ENCODE measurements at places on chromosomes 16 and 17.

- DNase-seq = no peak
These were observed 40.3 kb downstream of the ARHGAP17 start for GRCh38 chr16:24974859-24975258.

GRCh38 chr17:15301845-15302244 lies 36.7 kb upstream of the PMP22 start:
- no peak for DNase-seq

- no peak for DNase-seq
These were observed 8.4 kb upstream of the CLEC18A start for GRCh38 chr16:69942627-69943170.

DNA sequence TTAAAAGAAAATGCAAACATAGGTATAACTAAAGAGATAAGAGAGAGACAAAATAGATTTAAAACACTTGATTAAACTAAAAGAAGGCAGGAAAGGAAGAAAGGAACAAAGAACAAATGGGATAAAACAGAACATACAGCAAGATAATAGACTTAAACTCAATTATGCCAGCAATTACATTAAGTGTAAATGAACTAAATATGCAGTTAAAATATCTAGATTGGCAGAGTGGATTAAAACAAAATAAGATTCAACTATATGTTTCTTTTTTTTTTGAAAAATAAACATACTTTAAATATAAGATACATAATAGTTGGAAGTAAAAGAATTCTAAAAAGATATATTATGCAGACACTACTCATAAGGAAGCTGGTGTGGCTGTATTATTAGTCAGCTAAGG lies 9.7 kb upstream of the CFAP20 start:
- no peak for DNase-seq

DNA sequence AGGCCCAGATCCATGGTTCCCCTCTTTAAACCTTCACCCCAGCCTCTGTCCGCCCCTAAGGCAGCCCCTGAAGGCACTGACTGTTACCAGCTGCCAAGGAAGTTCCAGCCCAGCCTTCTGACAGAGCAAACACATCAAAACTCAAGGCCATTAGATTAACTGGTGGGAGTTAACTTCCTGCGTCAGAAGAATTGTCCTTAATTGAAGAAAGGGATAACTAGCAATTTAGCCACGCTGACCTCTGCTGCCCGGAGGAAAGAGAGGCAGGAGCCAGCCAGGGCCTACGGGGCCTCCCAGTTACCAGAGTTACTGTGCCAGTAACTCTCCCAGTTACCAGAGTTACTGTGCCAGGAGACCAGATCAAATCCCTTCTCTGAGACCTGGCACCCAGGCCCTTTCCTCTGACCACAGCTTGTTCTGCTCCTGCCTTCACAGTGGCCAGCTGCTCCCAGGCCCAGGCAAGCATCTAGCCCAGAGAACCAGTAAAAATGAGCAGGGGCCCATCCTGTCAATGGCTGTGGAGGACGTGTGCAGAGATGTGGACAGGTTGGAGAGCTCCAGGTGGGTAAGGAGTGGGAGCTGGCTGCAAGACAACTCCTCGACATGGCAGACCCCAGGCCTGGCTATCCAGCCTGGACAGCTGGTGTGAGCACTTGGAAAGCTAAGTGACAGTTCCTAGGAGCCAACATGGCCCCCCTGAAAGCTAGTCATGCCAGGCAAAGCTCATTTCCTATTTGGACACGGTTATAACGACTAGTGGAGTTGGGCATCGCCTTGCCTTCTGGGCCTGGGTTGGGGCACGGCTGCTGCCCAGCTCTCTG lies 2.8 kb upstream of the PITPNM3 start:
- no peak for DNase-seq

- no peak for DNase-seq
These were observed 20.2 kb downstream of the GNAO1 start for GRCh38 chr16:56211435-56211981.

DNA sequence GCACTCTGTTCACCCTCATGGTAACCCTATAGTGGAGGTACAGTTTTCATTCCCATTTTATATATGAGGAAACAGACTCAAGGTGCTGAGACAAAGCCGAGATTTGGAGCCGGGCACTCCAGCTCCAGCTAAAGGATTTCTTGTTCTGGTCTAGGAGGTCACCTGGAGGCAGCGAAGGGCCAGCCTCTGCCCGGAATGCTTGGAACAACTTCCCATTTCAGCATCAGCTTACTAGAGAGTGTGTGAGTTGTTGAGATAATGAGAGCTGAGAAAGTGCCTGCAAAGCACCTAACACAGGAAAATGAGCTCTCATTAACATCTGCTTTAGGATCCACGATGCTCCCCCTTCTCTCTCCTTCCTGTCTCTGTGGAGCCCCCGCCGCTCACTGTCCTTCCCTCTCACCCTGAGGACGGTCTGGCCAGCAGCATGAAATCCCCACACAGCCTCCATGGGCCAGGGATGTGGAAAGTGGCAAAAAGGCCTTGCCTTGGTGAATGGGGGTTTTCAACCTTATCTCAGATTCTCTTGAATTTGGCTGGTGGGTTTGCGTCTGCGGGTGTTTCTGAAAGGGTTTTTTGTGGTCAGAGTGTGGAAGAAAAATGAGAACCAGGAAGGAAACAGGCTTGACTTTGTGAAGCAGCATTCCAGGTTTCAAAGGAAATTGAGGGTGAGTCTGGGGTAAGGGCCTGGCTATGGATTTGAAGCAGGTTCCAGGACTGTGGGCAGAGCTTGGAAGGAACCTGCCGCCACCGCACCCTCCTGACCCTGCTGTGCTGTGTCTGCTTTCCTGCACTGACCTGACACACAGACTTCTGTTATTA lies 178.7 kb downstream of the FOXL1 start:
- DNase-seq = no peak

DNA sequence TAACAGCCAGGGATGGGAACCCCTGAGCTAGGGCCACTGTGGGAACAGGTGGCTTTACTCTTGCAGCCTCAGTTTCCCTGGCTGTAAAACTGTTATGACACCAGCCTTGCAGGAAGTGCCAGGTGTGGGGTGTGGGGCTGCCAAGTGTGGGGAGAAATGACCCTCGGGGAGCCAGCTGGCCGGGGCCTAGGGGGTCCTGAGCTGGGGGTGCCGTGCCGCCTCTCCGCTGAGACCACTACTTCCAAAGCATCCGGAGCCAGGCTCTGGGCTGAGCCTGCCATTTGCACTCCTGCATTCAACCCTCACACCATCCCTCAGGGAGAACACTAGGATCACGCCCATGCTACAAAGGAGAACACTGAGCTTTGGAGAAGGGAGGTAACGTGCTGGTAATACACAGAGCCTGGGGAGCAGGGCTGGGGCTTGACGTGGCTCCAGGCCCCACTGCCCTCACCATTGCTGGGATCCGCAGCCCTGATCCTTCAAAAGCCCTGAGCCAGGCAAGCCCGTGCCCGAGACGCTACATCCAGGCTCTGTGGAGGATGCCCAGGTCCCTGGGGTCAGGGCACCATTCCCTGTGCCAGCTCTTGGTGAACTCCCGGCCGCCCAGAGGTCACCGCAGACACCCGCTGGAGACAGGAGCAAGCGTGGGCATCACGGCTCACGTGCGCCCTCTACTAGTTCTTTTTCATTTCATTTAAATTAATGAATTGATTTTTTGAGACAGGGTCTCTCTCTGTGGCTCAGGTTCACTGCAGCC lies 28.8 kb upstream of the GINS2 start:
- no peak for DNase-seq

DNA sequence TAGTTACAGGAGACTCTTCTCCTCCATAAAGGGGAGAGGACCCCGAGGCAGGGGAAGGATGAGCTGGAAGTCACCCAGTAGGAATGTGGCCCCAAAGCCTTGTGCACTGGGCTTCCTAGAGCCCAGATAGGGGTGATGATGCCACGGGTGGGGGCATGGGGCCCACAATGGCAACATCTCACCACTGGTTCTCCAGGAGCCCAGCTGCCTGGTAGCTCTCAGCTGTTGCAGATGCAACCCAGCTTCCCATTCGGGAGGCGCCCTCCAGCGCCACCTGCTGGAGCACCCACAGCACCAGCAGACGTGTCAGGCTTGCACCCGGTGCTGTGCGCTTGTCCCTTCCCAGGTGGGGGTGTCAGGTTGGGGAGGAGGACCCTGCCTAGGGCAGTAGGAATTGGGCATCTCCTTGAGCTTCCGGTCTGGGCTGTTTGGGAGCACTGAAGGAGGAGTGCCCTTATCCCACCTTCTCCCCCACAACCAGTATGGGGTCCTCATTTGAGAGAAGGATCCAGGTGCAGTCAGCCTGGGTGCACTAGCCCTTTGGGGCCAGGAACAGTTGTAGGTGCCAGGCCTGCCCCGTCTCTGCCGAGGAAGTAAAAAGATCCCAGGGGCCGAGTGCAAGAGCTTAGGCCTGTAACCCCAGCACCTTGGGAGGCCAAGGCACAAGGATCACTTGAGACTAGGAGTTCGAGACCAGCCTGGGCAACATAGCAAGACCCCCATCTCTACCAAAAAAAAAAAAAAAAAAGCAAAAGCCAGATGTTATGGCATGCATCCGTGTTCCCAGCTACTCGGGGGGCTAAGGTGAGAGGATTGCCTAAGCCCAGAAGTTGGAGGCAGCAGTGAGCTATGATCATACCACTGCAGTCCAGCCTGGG lies 14.4 kb downstream of the CDIPT start:
- DNase-seq = peak; percentile 79

GRCh38 chr17:29731589-29731929 lies 108.8 kb upstream of the CORO6 start:
- no peak for DNase-seq

DNA sequence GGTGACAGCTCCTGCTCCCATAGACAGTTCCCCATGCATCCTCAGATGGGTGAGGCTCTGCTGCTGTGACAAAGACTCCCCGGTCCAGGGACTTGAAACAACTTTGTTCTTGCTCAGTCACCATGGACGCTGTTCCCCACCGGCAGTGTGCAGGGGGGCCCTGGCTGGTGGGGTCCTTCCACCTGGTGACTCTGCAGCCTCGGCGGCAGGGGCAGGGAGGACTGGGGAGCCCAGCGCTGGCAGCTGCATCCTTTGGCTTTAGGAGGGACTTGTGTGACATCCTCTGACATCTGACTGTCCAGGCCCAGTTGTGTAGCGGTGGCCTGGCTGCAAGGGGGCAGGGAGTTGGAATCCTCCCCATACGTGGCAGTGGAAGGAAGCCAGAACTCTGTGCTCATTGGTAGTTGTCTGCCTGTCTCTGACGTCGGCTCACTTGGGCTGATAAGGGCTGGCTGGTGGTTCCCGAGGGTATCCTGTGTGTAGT lies 107.3 kb downstream of the CMIP start:
- no peak for DNase-seq

DNA sequence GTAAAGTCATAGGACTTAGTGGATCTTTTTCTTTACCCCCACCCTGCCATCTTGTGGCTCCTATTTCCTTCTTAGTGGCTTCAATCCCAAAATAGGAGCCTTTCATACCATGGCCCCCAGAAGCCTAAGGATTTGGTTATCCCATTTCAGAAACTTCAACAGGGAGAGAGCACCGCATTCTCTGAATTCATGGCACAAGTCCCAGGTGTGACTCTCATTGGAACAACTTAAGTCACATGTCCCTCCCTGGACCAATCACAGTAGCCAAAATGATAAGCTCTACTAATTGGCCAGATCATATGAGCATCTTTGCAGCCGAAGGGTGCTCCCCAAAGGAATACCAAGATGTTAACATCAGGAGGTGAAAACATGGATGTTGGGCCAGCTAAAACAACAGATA lies 43.2 kb downstream of the AXIN2 start:
- no peak for DNase-seq

DNA sequence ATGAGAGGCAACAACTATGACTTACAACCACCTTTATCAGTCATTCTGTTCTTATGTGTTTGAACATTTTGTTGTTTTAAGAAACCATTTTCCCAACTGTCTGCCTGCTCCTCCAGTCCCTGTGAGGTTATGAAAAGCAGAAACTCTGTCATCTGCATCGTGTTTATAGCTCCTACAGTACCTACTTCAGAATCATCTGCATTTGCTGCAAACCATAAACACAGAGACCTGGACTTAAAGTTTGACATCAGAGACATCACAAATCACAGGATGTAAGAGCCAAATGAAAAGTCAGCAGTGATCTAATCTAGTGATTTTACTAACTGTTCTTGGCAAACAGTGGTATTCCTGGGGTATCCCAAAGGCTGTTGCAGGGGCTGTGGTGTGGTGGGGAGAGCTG lies 55.2 kb downstream of the CDH11 start:
- no peak for DNase-seq

DNA sequence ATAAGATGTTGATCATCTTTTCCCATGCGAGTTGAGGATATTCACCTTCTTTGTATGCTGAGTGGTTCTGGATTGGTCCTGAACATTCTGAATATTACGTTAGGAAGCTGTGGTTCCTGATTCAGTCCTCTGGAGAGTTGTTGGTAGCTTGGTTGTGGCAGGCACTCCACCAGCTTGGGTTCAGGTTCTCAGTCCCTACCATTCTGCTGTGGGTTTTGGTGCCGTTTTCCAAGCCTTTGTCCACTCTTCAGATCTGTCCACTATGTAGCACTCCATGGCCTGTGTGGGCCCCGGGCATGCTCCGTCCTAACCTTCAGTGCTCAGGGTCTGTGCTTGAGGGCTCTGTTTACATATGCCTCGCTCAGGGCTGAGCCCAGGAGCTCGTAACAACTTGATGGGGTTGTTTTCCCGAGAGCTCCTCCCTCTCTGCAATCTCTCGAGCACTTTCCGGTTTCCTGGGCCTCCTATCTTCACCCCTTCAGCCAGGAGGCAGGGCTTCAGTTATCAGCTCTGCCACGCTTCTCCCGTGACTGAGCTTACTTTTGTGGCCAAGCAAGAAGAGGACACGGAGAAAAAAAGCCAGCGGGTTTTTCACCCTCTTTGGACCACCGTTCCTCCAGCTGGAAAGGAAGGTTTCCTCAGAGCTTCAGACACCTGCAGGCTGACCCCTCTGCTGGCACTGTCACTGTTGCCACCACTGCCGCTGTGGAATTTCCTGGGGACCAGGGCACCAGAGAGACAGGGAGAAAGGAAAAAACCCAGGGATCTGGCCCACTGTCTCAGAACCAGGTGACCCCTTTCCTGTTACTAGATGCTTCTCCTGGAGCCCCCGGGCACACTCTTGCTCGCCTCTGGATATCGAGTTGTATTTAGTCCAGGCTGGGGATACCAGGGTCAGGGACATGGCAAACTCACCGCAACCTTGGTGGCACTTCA lies 19.6 kb downstream of the KIAA0513 start:
- no peak for DNase-seq

GRCh38 chr16:30065943-30066760 lies 592 bp downstream of the ALDOA start:
- peak; percentile 14 for DNase-seq

DNA sequence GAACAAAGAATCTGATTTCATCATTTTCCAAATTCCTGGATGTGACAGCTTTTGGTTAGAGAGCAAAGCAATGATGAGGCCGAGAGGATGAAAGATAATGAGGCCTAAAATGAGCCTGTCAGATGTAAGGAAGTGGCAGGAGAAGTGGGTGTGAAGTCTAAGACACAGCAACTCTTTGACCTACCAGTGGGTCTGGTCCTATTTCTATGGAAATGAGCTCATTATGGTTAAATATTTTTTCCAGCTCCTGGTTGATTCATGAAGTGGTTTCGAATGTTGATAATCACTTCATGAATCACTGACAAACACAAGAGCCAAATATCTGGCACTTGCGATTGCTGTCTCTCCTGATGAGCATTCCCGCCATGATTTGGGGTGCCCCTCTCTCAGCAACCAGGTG lies 273.3 kb upstream of the CDH5 start:
- no peak for DNase-seq

GRCh38 chr17:79239205-79239604 lies 164.6 kb downstream of the ENGASE start:
- no peak for DNase-seq

GRCh38 chr16:69386596-69386995 lies 789 bp upstream of the TERF2 start:
- no peak for DNase-seq

All from T-helper 1 cell (primary cell).